ENCODE measurements at places on chromosomes 11 and 22.
A peak's percentile ranks its signal among the peaks of the same experiment; 100 is the strongest.

DNA sequence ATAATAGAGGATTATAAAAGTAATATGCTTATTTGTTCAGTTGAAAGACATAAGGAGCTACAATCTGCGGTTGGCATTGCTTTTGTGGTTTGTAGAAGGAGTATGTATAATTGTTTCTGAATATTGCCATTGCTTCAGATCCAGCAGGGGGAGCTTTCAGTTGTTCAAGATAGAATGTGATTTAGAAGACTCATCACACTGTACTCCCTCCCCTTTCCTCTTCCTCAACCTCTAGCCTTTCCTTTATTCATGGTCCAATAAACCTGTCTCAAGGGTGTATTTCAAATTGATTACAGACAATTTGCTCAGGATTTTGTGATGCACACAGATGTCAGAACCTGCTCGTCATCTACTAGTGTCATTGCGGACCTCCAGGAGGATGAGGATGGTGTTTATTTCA, 9.8 kb downstream of the PRMT3 start:
- peak; percentile 66 for DNase-seq

GRCh38 chr11:11512502-11512901, 109.3 kb downstream of the GALNT18 start:
- no peak for DNase-seq

GRCh38 chr22:39967103-39967829, 7.1 kb downstream of the TMA7B start:
- DNase-seq: no peak

GRCh38 chr11:114019046-114019445, 40.5 kb upstream of the ZBTB16 start:
- no peak for DNase-seq

- peak; percentile 87 for DNase-seq
These were observed 32.0 kb downstream of the TMEM184B start for GRCh38 chr22:38240734-38241252.

GRCh38 chr11:68641880-68642279, 42.5 kb upstream of the GAL start:
- no peak for DNase-seq

- DNase-seq: peak; percentile 64
These were observed 14.1 kb upstream of the MDK start for GRCh38 chr11:46367244-46367915.

GRCh38 chr22:32564170-32565001, 89.8 kb downstream of the FBXO7 start:
- peak; percentile 44 for DNase-seq

Measured in fibroblast of villous mesenchyme (primary cell).